ENCODE measurements at places on chromosomes 5 and 9.
A peak's percentile ranks its signal among the peaks of the same experiment; 100 is the strongest.

- DNase-seq = no peak
Measured at GRCh38 chr9:127020036-127020801, 102.2 kb downstream of the ANGPTL2 start.

DNA sequence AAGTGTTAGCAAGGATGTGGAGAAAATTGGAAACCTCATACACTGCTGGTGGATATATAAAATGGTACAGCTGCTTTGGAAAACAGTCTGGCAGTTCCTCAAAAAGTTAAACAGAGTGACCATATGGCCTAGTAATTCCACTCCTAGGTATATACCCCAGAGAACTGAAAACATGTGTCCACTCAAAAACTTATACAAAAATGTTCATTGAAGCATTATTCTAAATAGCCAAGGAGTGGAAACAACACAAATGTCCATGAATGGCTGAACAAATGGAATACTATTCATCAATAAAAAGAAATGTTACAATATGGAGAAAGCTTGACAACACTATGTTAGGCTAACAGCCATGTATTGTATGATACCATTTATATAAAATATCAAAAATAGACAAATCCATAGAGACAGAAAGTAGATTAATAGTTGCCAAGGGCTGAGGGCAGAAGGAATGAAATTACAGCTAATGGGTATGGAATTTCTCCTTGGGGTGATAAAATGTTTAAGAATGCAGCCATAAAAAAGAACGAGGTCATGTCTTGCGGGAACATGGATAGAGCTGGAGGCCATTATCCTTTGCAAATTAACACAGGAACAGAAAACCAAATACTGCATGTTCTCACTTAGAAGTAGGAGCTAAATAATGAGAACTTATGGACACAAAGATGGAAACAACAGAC is 33.6 kb upstream of the FBP1 start:
- no peak for DNase-seq

GRCh38 chr5:172450861-172451695 is 3.2 kb downstream of the SH3PXD2B start:
- DNase-seq = no peak

- DNase-seq = no peak
Measured at GRCh38 chr5:35622974-35623373, 5.3 kb downstream of the SPEF2 start.

DNA sequence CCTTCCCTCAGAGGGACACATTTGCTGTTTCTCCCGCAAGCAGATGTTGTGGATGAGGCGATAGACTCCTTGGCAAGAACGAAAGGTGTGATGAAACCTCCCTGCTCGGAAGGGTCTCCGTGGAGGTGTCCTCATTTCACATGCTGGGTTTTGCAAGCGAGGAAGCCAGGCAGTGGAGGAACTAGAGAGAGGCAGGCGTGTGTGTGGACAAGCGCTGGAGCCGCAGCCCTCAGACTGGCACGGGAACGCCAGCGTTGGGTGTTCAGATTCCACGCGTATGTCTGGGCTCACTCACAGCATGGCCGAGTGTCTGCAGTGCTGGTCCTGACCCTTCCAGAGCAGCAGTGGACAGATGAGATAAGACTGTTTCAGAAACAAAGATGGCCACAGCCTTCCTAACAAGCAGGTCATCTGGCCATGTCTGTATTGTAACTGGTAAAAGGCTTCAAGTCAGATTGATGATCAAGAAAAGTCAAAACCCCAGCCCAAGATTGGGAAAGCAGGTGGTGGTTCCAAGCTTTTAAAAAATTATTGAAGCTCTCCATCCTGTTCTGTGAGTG is 35.0 kb upstream of the NCS1 start:
- no peak for DNase-seq

- DNase-seq = no peak
Measured at GRCh38 chr5:131377785-131378325, 114.0 kb downstream of the CDC42SE2 start.

GRCh38 chr9:120568816-120569215 is 11.2 kb downstream of the CDK5RAP2 start:
- no peak for DNase-seq

- DNase-seq = no peak
Measured at GRCh38 chr9:134889386-134890154, 9.0 kb downstream of the FCN2 start.

DNA sequence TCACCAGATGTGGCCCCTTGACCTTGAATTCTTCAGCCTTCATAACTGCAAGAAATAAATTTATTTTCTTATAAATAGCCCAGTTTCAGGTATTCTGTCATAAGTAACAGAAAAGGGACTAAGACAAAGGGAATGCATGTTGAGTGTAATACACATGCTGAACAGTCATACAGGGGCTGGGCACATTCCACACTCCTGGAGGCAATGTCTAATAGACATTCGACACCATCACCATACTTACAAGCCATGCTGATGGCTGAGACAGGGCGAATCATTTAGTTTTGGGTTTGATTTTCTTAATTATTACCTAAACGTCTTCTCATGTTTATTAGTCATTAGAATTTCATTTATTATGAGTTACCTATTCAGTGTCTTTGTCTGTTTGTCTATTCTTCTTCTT is 68.5 kb downstream of the TENT4A start:
- no peak for DNase-seq

DNA sequence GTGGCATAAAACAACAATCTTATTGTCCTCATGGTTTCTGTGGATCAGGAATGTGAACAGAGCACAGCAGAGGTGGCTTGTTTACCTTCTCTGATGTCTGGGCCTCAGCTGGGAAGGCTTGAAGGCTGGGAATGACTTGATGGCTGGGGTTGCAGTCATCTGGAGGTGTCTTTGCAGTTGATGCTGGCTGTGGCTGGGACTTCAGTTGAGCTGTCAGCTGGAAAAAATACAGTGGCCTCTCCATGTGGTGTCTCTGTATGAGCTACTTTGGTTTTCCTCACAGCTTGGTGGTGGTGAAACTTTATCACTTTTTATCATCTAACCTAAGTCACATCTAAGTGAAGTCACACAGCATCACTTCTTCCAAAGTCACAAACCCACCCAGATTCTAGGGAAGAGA is 24.7 kb upstream of the STX17 start:
- DNase-seq = no peak

DNA sequence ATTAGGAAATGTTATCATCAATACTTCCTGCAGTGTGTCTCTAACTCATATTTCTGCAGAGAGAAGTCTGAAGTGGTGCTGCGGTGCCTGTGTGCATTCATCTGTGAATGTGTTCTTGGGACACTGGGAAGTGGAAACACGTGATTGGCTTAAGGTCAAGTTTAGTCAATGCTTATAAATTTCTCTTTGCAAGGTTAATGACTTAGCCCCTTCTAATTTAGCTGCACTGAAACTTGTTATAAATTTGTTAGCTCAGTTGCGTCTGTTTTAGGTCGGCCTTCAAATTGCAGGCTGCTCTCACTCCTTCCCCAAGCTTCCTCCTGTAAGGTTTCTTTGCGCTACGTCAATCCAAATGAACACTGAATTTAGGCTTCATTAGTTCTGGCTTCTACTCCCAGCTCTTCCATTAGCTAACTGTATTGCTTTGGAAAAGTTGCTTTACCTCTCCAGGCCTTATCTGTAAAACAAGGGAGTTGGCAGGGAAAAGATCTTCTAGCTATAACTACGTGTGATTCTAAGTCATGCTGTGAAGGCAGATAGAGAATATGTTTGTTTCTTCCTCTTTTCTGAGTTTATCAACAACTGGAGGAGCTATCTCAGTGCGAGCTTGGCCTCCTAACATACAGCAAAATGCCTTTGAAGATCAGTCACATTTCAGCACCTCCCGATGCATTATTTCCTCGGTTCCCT is 341.8 kb downstream of the NFIB start:
- no peak for DNase-seq

DNA sequence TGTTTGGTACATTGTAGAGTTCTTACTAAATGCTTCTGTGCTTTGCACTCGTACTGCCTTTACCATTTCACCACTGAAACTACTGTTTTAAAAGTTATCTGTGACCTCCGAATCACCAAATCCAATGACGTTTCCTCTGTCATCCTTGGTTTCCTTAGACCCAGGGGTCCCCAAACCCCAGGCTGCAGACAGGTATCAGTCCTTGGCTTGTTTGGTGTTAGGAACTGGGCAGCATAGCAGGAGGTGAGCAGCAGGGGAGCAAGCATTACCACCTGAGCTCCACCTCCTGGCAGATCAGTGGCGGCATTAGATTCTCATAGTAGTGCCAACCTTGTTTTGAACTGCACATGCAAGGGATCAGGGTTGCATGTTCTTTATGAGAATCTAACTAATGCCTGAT is 26.8 kb upstream of the APC start:
- no peak for DNase-seq

DNA sequence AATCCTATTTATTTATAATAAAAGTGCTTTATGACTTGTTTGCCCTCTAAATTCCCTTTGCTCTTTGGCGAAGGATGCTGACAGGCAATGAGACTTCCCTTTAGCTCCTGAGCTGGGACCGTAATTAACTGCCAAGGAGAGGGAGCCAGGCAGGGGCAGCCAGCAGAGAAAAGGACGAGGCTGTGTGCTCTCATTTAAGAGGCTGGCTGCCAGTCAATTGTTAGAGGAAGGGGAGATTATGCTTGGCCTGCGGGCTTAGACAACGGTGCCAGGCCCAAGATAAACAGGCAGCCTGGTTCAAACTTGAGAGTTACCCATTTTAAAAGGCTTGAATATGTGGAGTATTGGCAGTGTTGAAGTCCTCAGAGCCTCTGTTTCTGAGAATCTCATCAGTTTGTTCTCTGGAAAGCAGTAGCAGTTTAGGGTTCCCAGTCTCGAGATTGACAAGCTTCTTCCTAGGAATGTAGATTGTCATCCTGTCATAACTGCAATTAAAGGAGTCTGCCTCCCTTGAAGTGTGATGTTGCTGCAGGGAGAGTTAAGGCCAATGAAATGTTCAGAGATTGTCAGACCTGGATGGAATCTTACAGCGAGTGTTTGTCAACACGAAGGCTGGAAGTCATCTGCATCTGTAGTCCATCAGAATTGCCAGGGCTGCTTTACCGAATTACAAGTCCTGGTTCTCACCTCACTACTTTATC is 113.2 kb downstream of the JAKMIP2 start:
- DNase-seq = peak; percentile 32

DNA sequence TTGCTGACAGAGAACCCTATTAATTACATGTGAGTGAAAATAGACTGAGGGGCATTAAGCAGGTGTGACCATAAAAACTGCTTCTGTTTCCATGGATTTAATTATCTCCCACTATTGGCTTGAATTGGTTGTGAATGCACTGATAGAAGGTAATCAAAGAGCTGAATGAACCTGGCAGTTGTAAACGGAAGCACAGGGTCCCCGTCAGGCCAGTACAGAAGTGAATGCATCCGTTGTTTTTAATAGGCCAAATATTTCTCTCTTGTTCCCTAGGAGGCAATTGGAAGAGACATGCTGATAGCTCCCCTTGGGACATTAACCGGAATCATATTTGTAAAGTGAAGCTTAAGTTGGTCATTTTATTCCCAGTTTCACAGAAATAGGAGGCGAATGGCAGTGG is 147.0 kb downstream of the CAVIN4 start:
- DNase-seq = peak; percentile 38

DNA sequence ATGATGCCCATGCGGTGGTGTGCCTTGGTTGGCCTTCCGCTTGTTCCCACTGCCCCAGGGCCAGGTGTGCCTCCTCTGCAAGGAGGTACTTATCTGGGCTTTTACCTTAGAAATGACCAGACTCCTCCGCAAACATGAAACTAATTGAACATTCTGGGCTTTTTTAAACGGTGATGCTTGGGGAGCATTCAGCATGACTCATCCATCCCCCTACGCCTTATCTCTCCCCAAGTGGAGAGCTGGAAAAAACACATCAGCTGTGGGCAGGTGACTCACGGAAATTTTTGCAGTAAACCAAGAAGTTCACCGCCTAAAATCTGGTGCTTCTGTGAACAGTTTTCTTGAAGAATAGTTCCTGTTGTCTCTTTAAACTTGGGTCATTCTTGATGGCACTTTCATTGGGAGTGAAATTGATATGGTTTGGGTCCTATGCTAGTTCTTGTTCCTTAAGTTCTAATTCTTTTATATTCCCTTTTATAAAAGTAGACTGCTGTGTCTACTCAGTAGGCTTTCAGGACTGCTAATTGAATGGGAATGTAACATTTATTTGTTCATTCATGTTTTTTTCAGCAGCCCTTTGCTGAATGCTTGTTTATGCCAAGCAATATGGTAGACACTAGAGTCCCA is 39.6 kb downstream of the SFXN1 start:
- no peak for DNase-seq

- no peak for DNase-seq
Measured at GRCh38 chr5:113354055-113354454, 80.7 kb downstream of the TSSK1B start.

DNA sequence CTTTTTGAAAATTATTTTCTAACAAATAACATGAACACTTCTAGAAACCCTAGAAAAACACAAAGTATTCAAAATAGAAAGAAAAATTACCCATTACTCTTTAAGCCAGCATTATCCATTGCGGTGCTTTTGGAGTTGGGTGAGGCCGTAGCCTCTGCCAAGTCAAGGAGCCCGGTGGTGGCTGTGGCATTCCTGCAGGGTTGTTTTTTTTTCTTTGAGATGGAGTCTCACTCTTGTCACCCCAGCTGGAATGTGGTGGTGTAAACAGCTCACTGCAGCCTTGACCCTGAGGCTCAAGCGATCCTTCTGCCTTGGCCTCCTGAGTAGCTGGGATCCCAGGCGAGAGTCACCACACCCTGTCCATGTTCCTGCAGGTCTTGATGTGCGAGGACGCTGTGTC is 8.2 kb upstream of the AHRR start:
- DNase-seq = no peak

DNA sequence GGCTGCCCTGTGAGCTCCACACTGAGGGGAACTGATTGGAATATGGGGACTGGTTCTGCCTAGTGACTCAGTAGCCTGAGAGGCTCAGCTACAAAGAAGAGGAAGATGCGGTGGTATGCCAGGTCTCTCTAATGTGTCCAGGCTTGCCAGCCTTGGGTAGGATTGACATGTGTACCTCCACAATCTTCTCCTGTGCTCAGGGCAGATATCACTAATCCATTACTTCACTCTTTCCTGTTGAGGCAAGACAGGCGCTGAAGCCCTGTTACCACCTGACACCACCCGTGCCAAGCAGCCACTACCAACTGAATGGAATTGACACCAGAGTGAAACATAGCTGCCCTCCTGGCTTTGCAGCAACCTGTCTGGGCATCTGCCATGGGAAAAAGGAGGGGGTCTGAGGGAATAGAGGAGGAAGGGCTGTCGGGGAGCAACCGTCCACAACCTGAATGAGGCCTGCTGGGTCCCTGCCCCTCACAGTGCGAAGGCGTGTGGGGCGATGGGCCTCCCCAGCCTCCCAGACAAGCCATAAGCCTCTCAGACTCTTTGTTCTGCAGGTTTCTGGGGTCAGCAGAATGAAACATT is 114.7 kb upstream of the CXCL14 start:
- DNase-seq = no peak

DNA sequence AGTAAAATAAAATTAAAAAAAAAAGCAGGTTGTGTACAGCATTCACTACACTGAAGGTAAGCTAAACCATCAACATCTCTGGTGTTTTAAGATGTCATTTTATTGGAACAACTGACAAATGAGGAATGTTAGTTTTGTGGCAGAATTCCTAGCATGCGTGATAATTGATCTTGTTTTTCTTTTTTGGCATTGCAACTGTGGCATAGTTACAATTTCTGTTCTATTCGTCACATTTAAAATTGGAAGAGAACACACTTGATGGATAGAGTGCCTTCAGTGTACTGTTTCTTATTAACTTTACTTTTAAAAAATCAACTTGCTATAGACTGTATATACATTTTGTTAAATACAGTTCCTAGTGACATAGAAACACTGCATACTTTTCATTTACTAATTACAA is 43.6 kb upstream of the TNFSF15 start:
- no peak for DNase-seq

Measured in NCI-H1092 (cell line).